Transverse colon (tissue), 4 donors: ENCODE measurements at places on chromosomes 11 and 22. TPM values are rescaled to one million over a fixed set of nuclear protein-coding genes. Genes with fewer than 3 reads are reported as not detected.

The RAB39A gene
- total RNA-seq: not detected

- no peaks in the 10 kb centered on the region for H3K36me3 ChIP-seq
- no peak overlapping the region for H3K4me3 ChIP-seq
- no peaks in the 10 kb centered on the region for H3K27me3 ChIP-seq
- DNase-seq: no peak
- H3K27ac ChIP-seq: no peak overlapping the region
Observed at GRCh38 chr11:16775614-16776283, 37.3 kb downstream of the C11orf58 start.

DNA sequence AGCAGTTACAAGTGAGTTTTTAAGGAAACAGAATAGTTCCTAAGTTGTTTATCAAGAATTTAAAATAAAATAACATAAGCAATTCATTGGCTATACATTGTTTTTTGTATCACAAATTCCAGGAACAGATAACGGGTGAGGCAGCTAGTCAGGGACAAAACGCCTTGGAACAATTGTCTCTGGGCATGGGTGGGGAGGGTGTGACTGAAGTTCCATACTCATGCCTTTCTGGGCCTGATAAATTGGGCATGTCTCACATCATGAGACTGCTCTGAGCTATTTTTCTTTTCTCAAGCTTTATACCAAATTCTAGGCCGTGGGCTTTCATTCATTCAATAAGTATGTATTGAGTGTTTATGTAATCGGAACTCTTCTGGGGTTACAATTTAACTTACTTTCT lies 21.6 kb downstream of the FOLR3 start:
- H3K4me1 ChIP-seq: no peaks in the 10 kb centered on the region
- H3K27ac ChIP-seq: no peak overlapping the region

The STX5 gene
- 15.3 TPM for total RNA-seq

DNA sequence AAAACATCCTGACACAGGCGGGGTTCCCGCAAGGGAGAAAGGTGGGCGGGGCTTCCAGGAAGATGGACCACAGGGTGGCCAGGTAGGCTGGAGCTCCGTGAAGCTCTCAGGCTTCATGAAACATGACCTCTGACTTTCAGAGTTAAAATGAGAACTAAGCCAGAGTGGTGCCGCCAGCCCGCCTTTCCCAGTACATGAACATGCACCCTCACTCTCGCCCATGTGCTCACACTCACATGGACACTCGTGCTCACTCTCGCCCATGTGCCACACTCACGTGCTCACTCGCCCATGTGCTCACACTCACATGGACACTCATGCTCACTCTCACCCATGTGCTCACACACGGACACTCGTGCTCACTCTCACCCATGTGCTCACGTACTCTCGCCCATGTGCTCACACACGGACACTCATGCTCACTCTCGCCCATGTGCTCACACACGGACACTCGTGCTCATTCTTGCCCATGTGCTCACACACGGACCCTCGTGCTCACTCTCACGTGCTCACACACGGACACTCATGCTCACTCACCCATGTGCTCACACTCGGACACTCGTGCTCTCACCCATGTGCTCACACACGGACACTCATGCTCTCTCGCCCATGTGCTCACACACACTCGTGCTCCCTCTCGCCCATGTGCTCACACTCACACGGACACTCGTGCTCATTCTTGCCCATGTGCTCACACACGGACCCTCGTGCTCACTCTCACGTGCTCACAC lies 10.0 kb downstream of the RNH1 start:
- no peaks in the 10 kb centered on the region for H3K27me3 ChIP-seq
- no peak overlapping the region for H3K27ac ChIP-seq
- no peaks in the 10 kb centered on the region for H3K4me1 ChIP-seq
- no peak overlapping the region for H3K4me3 ChIP-seq

The CHRDL2 gene
- 2.2 TPM for total RNA-seq

The LRRC10B gene
- total RNA-seq: not detected

- DNase-seq: no peak
- H3K36me3 ChIP-seq: no peaks in the 10 kb centered on the region
- no peaks in the 10 kb centered on the region for H3K27me3 ChIP-seq
- no peak overlapping the region for H3K4me3 ChIP-seq
- no peaks in the 10 kb centered on the region for H3K4me1 ChIP-seq
Observed at GRCh38 chr11:121777056-121777455, 324.3 kb upstream of the SORL1-AS1 start.

DNA sequence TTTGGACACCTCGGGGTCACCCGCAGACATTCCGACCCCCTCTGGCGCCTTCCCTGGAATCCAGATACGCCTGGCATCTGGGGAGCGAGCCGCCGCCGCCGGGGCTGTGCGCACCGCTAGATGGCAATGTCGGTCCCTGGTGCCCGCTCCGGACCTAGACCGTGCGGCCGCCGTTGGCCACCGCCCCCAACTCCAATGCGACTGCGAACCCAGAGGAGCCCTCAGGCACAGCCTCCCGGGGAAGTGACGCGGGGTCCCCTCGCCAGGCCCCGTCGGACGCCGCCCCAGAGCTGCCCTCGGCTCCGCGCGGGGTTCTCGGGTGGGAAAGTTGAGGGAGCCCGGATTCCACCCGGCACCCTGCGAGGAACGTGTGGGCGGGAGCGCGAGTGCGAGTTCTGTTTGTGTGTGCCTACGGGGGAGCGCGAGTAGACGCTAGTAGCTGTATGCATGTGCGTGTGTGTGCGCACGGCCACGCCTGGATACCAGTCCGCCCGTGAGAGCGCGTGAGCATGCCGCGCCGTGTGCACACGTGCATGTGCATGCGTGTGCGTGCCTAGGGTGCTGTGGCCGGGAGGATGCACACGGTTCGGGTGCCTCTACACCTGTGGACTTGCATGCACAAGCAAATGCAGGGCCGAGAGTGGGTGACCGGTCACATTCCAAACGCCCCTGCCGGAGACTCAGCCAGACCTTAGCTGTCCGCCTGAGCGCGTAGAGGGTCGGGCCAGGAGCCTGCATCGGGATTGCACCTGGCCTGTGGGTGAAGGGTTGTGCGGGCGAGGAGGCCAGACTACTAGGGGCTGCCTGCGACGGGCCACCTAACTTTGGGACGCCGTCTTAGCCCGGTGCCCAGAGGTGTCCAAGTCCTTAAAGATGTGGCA lies 1.9 kb downstream of the CHRM4 start:
- H3K4me1 ChIP-seq: peaks cover 40% of the 10 kb centered on the region
- H3K27me3 ChIP-seq: peaks cover 69% of the 10 kb centered on the region
- DNase-seq: peak; percentile 68
- peak overlapping the region; percentile 49 for H3K4me3 ChIP-seq
- no peak overlapping the region for H3K27ac ChIP-seq

DNA sequence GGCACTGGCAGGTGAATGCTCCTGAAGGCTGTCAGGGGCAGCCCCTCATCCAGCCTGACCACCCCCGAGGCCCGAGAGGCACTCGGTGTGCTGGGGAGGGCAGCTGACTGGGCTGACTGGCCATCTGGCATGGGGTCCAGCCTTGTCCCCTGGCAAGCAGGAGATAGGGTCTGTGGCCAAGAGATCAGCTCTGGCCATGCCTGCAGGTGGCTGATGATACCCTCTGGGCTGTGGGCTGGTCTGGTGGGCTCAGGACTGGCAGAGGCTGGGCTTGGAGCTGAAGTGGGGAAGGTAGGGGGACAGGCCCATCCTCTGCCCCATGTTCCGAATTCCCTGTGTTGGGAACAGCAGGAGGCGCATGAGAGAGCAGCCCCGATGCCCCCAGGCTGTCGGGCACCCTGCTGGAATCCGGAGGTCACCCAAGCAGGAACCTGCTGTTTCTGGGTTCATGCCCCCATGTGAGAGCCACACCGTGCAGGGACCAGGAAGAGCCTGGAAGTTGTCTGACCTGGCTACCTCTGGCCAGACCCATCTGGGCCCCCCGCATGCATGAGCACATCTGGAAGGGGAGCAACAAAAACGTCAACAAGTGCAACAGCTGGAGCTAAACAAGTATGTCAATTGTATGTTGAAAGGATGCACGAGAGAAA lies 527.0 kb downstream of the TBC1D22A start:
- H3K4me1 ChIP-seq: no peaks in the 10 kb centered on the region
- no peaks in the 10 kb centered on the region for H3K36me3 ChIP-seq
- no peaks in the 10 kb centered on the region for H3K27me3 ChIP-seq
- no peak overlapping the region for H3K4me3 ChIP-seq
- no peak for DNase-seq

The CSF2RB gene
- total RNA-seq: 9.7 TPM

- peak overlapping the region; percentile 34 for H3K27ac ChIP-seq
- H3K36me3 ChIP-seq: no peaks in the 10 kb centered on the region
- no peak for DNase-seq
- no peaks in the 10 kb centered on the region for H3K27me3 ChIP-seq
- H3K4me1 ChIP-seq: peaks cover 9% of the 10 kb centered on the region
Observed at GRCh38 chr11:19605520-19606371, 106.9 kb upstream of the NAV2 start.
